ENCODE measurements at places on chromosomes 13 and 19. TPM values are rescaled to one million over a fixed set of nuclear protein-coding genes. Genes with fewer than 3 reads are reported as not detected.
A peak's percentile ranks its signal among the peaks of the same experiment; 100 is the strongest.

GRCh38 chr19:8149261-8150094 is at the start of gene FBN3:
FBN3 (minus strand) TSS chr19:8149592; CDS start chr19:8147480, 2,112 bp downstream.
- no peak for DNase-seq

GRCh38 chr19:15779756-15780476 is 7.5 kb upstream of the OR10H5 start:
- peak; percentile 70 for DNase-seq

DNA sequence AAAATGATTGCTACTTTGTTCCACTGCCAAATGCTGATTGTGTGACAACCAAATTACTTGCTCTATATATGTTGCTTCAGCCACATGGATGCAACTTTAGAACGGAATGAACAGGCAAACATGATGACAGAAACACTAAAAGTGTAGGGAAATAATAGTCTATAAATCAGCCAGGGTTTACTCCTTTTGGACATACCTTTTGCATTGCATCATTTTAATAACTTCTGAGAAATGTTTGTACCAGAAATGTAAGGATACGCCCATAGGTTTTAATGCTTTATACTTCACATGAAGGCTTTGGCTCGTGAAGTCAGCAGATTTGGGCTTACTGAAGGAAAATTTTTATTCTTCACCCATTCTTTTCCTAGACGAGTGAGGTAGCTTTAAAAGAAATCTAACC is 141.0 kb downstream of the POSTN start:
- DNase-seq = no peak

Gene CCL25
- not detected for total RNA-seq

Gene KLF5
- total RNA-seq = 334 TPM

- no peak for DNase-seq
These were observed 12.7 kb downstream of the CEACAM21 start for GRCh38 chr19:41588497-41589209.

Gene CD37
- total RNA-seq = 8.6 TPM

DNA sequence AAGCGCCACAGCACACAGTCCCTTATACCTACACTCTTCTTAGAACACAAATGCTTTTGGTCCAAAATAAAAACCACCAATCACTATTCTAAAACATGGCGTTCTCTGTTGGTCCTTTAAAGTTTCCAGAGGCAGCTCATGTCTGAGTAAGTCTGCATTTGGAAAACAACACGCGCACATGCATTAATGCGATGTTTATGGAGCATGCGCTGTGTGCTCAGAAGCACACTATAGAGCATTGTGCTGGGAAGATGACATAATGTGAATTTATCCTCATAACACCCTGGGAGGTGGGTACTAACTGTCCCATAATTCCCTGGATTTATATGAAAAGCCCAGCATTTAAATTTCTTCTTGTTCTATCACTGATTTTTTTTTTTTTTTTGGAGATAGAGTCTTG is 10.7 kb downstream of the ZNF682 start:
- DNase-seq = no peak

Gene SLC10A2
- total RNA-seq = 0.20 TPM

Gene ZNF177
- total RNA-seq = 0.88 TPM

GRCh38 chr13:48707405-48707804 is 53.7 kb downstream of the CYSLTR2 start:
- DNase-seq = no peak

Gene FOSB
- total RNA-seq = 1.5 TPM

- DNase-seq = no peak
These were observed 95.7 kb upstream of the SPRY2 start for GRCh38 chr13:80436571-80437169.

GRCh38 chr19:55257461-55258420 is 1.1 kb downstream of the PPP6R1 start:
- peak; percentile 41 for DNase-seq

- DNase-seq = no peak
These were observed 39.1 kb downstream of the LATS2 start for GRCh38 chr13:21022056-21022979.

Gene MYADM
- 80.5 TPM for total RNA-seq

Gene LRRC8E
- total RNA-seq = 4.0 TPM

GRCh38 chr19:1860042-1860775 is 3.2 kb downstream of the KLF16 start:
- peak; percentile 81 for DNase-seq

GRCh38 chr13:46486270-46486669 is 66.7 kb upstream of the LRCH1 start:
- no peak for DNase-seq

DNA sequence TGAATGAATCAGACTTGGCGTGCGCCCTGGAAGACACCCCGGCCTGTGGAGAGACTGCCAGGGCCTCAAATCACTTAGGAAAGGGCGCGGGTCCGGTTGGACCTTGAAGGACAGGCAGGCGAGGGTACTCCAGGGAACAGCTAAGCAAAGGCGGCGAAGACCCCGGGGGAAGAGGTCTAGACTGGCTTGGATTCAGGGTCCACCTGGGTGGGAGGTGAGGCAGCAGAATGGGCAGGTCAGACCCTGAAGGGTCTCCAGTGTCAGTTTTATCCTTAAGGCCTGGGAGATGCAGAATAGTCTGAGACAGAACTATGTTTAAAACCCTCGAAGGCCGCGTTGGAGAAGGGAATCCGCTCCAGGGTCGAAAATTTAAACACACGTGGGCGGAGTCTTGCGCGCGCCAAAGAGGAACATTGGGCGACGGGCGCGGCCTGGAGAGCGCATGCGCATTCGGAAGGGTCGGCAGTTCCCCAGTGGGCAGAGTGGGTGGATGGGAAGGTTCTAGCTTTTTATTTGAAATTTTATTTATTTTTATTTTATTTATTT is 567 bp upstream of the SMG9 start:
- DNase-seq = peak; percentile 90

GRCh38 chr13:45108716-45109101 is 11.6 kb upstream of the GTF2F2 start:
- no peak for DNase-seq

DNA sequence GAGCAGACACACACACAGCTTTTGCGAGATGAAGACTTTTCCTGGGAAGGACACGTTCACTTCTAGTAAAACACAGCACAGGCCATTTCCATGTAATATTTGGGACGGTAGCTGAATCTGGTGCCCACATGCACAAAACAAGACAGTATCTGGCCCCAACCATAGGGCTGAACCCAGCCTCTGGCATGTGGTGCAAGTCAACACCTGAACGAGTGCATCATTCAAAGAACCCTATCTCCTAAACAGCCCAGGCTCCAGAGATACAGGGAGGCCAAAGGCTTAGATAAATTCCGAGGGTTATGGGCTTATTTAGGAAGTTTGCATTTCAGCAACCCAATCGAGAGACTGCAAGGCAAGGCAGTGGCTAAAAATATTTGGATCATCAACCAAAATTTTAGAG is 2.7 kb upstream of the TFDP1 start:
- peak; percentile 14 for DNase-seq

DNA sequence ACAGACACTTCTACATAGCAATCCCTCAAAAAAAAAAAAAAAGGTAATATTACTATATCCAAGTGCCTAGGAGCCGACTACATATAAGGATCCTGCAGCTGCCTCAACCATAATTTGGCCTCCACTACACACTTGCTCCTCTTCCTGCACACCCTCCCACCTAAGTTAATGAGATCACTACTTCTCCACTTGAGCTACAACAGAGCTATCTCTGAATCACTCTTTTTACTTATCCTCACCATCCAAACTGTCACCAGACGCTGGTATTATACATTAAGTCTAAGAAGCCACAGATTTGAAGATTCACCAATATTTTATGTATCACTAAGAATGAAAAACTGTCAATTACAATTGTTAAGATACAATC is 8.3 kb downstream of the OBI1 start:
- DNase-seq = no peak

- DNase-seq = no peak
These were observed 651 bp upstream of the POLR1D start for GRCh38 chr13:27621116-27621365.

Gene LIG1
- total RNA-seq = 75.6 TPM

Gene ZNF607
- total RNA-seq = 4.9 TPM

Gene LSM14A
- 105 TPM for total RNA-seq

- peak; percentile 41 for DNase-seq
These were observed 8.4 kb downstream of the EGLN2 start for GRCh38 chr19:40807147-40808020.

Gene CEACAM3
- total RNA-seq = 2.8 TPM

- peak; percentile 25 for DNase-seq
These were observed 301 bp downstream of the POP4 start for GRCh38 chr19:29606420-29606747.

Gene CYP4F22
- total RNA-seq = 0.22 TPM

- DNase-seq = no peak
These were observed 822.9 kb upstream of the PRR20A start for GRCh38 chr13:56317841-56318240.

DNA sequence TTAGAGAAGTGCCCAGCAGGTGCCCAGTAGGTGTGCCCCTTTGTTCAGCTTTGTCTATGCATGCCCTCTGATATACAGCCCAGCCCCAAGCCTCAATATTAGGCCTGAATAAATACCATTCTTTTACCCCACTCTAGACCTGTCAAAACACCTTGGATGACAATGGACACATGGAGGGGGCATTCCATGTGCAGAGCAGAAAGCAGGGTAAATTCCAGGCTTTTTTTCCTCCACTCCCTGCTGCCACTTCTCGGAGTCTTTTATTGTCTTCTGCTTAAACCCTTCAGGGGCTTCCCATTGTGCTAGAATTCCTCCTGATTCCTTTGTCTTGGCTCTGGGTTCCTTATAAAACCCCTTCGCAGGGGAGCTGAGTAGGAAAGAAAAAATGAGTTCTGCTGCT is 5.8 kb upstream of the FRY start:
- no peak for DNase-seq

- DNase-seq = no peak
These were observed at the start of gene RSPH6A for GRCh38 chr19:45814851-45815480. RSPH6A (minus strand) TSS chr19:45815308; CDS start chr19:45815176, 132 bp downstream.

Gene MCEMP1
- total RNA-seq = 0.20 TPM

DNA sequence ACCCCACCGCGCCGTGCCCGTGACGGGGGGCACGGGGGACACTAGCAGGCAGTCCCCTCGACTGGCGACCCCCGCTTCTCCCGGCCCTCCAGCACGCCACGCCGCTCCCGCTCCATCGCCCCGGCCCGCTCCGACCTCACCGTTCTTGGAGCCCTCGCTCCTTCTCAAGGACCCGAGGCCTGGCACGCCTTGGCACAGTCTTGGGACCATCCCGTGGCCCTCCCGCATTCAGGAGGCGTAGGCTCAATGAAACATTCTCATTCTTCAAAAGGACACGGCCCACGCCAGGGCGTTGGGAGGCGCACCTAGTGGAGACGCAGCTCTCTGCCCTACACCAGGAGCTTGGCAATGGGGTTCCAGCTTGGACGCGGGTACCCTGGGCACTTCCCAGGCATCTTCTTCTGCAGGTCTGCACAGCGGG is 473 bp upstream of the CERS1 start:
- DNase-seq = no peak

Gene NLRP7
- not detected for total RNA-seq

Gene ZNF835
- total RNA-seq = 1.1 TPM

Gene CLEC4M
- total RNA-seq = not detected

Gene HTR2A
- total RNA-seq = 0.19 TPM

Gene ZNF763
- 4.1 TPM for total RNA-seq

DNA sequence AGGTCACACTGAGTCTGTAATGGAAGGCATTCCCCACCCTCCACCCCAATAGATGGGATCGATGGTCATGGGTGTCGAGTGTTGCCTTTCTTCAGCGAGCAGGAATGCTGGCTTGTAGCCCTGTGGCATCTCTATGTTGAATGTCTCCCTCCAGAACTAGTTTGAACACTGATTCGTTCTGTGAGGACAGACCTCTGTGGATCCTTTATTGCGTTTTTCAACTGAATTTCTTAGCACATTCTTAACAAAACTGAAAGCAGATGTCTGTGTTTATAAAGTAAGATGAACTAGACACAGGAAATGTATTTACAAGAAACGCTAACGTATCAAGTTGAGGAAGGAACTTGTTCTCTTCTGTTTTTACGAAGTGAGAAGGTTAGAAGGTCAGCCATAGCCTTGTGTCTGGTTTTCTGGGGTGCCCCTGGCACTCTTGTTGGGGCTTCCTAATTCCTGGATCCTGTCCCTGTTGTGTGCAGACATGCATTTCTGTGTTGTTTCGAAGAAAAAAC is 36.8 kb upstream of the TM9SF2 start:
- no peak for DNase-seq

Gene PABPC3
- total RNA-seq = 0.35 TPM
